Esophagus muscularis mucosa (tissue), 4 donors: ENCODE measurements at places on chromosomes 1 and 21.

DNA sequence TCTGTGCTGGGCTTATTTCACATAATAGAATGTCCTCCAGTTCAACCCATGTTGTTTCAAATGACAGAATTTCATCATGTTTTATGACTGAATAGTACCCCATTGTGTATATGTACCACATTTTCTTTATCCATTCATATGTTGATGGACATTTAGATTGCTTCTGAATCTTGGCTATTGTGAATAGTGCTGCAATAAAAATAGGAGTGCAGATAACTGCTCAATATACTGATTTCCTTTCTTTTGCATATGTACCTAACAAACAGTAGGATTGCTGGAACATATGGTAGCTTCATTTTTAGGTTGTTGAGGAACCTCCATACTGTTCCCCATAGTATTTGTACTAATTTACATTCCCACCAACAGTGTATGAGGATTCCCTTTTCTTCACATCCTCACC lies 491.1 kb downstream of the BRINP3 start:
- DNase-seq: no peak

GRCh38 chr1:243393096-243393495 lies 137.3 kb downstream of the SDCCAG8 start:
- DNase-seq: no peak

DNA sequence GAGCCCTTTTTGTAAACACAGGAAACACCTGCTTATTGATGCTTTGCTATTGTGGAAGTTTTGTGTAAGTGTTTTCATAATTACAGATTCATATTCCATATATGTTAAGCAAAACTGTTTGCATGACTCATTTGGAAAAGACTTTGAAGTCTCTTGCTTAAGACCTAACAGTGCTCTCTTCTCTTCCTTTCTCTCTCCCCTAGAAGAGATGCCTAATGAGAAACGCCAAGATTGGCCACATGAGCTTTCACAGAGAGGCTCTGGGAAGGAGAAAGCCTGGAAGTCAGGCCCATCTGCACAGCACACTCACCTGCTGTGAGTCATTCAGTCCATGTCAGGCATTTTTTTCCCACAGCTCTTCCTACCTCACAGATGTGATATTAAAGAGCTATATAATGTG lies 101.6 kb upstream of the PALMD start:
- DNase-seq: no peak

DNA sequence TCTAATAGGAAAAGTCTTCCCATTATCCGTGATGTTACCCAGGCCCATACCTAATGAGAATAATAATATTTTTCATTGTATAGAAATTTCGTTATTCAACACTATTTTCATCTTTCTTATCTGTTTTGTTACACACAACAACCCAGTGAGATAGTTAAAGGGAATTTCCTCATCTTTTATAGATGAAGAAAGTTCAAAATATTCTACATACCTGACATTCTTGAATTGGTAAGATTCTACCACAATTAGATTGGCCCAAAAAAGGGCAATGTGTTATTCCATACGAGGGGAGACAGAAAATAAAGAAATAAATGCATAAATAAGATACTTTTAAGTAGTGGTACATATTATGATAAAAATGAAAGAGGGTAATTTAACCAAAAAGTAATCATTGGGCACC lies 405.5 kb upstream of the ADAMTS5 start:
- DNase-seq: no peak

DNA sequence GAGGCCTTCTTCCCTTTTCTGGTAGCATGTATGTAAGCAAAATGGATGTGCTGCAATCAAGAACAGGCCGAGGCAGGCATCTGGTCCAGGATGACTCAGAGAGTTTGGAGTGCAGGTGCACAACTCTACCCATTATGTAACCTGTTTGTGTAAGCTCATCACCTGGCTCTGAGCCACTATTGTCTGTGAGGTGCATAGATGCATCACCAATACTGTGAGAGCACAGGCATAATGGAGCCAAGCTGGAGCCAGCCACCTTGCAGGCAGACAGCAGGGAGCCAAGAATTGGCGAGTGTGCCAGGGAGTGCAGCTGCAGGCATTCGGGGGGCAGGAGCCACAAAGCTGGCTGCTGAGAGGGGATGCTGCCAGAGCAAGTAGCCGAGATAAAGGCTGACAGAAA lies 549.9 kb upstream of the RGS18 start:
- DNase-seq: no peak

DNA sequence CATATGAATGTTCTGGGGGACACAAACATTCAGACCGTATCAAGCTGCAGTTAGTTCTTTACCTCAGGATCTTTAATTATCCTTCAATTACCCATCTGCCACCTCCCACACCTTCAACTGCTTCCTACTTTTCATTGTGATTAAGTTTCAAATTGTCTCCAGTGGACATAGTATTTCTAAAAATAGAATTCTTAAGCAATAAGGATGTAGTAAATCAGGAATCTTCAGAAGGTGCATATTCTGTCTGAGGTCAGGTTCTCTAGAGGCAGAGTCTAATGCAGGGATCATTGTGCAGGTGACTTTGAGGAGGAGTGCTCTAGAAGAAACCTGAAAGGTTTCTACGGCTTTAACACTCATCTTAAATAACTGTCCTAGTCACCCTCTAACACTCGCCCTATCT lies 102.6 kb upstream of the PPP2R5A start:
- DNase-seq: no peak

- no peak for DNase-seq
These were observed 102.5 kb upstream of the KAZN start for GRCh38 chr1:14495996-14496395.

DNA sequence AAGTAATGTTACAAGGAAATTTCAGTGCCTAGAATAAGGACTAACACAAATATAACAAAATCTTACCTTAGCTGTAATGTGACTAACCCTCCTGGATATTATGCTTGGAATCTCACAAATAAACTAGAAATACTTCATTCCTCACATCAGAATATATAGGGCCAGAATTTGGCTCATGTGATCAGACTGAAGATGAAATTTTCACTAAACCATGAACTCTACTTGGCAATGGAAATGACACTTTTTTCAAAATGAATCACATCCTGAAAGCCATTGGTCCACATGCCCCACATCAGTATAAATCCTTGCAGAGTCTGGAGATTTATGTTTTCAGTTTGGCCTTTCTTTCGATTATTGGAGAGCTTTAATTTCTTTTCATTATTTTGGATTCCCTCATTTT lies 227.8 kb downstream of the NRIP1 start:
- no peak for DNase-seq

GRCh38 chr1:59498640-59499039 lies 201.7 kb downstream of the FGGY start:
- DNase-seq: peak; percentile 82

DNA sequence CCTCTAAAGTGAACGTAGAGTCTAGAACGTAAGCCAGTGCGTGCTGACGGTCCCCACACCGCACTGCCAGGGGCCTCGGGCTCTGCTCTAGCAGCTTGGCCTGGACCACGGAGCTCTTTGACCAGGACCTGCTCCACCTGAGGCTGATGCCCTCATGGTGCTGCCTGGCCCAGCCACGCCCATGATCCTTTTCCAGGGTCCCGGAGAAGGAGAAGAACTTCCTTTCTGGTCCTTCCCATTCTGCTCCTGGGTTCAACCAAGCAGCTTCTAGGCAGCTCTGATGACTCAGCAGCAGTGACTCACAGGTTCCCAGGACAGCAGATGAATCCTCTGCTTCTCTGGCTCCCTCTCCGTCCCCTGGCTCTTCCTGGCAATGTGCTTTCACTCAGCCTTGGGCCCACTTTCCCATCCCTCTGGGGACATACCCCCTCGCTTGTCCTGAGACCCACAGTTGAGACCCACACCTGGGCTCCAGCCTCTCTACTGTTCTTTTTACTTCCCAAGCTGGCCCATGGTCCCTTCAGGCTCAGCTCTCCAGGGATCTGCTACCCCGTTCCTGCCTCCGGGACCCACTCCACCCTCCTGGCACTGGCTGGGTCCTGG lies 246.3 kb upstream of the RAB4A start:
- peak; percentile 92 for DNase-seq

- no peak for DNase-seq
These were observed 51.8 kb downstream of the DDAH1 start for GRCh38 chr1:85413169-85413568.

DNA sequence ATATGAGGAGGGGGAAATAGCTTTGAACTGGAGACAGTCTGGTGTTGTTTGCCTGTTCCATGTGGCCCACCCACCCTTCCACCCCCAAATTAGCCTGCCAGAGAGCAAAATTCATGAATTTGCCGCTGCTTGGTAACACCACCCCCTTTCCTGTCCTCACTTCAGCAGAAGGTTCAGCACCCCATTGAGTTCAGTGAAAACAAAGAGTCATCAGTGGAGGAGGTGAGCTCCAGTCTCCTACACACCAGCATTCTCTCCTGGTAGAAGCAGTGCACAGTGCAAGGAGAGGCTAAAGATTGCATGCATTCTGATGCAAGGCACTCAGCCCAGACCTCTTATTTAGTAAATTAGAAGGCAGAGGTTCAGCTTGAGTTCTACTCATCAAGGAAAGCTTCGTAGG lies 99.7 kb upstream of the DYNLT5 start:
- DNase-seq: no peak

DNA sequence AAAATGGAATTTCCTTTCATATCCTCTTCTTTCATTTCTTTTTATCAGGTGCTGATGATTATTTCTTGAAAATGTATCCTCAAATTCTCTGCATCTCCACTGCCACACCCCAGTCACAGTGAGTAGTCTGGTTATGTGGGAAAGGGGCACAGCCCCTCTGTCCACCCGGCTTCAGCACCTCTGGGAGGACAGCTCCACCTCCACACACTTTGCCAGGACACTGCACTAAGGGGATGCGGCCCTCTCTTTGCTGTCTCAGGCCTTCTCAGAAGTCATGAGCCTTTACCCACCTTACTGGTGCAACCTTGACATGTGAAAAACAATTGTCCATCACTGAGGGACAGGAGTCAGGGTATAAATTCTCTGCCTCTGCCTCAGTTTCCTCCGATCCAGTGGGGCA lies 433.1 kb downstream of the PCP4 start:
- no peak for DNase-seq

DNA sequence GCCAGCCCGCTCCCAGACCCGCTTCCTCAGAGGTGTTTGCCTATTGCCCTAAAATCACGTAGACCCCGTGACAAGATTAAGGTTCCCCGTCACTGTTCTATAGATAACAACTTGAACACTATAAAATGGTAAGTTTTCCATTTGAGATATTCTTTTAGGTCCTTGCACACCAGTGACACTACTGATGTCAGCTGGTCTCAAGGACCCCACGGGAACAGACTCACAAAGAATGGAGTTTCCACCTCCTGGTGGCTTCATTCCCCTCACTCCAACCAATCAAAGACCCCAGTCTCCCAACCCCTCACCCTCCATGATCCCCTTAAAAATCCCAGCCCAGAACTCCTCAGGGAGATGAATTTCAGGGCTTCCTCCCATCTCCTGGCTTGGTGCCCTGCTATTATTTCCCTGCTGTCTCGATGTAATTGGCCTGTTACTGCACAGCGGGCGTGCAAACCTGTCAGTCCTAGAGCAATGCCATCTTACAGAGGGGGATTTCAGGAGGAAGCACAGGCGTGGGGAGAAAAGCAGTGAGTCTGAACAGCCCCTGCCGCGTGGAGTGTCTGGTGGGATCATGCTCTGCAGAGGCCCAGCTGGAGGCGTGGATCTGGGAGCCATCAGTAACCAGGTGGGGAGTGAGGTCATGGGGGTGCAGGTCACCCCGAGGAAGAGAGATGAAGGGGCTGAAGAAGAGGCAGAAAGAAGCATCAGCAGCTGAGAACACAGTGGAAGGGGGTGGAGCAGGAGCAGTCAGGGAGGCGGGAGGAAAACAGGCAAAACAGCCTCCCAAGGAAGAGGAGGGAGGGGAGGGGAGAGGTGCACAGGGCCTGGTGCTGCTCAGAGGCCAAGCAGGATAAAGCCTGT lies 35.1 kb upstream of the LBR start:
- DNase-seq: no peak

- DNase-seq: no peak
These were observed 30.9 kb downstream of the PROX1 start for GRCh38 chr1:214018386-214019268.

- peak; percentile 64 for DNase-seq
These were observed 6.2 kb upstream of the MIXL1 start for GRCh38 chr1:226217273-226217672.

- no peak for DNase-seq
These were observed 4.6 kb downstream of the TNFRSF1B start for GRCh38 chr1:12171206-12172041.

GRCh38 chr1:108830119-108831008 lies 26.5 kb downstream of the AKNAD1 start:
- DNase-seq: peak; percentile 96

DNA sequence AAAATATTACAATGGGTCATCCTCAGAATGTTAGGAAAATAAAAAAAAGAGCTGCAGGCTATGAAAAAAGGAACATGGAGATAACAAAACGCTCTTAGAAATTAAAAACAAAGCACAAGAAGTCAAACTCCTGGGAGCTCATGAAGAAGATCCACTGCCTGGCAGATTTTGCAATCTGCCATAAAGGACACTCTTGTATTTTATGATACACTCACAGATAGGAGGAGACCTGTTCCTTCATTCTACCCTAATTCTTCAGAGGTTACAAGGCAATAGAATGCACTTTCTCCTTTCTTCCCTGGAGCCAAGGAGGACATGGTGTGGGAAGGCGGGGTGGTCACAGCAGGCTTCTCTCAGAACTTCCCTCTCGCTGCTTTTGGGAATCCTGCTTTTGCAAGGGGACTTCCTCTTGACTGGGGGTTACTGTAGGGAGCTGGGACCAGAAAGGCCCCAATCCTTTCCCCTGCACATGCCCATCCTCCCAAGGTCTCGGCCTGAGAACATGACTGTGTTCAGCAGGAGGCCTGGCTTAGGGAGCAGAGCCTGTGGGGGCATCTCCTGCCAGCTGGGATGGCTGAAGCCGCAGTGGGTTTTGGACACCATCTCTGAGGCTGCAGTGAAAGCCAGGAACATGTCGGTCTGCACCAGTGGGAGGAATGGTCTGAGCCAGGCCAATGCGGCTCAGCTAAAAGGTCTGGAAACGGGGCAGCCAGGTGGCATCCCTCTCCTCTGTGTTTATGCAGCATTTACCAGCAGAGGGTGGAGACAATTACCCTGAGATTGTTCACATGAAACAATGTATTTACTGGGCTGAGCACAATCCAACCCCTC lies 44.8 kb downstream of the GPR161 start:
- peak; percentile 85 for DNase-seq

- no peak for DNase-seq
These were observed 2.7 kb upstream of the SLC30A10 start for GRCh38 chr1:219931033-219931432.

- DNase-seq: no peak
These were observed 14.0 kb upstream of the ETV3L start for GRCh38 chr1:157113631-157114030.

DNA sequence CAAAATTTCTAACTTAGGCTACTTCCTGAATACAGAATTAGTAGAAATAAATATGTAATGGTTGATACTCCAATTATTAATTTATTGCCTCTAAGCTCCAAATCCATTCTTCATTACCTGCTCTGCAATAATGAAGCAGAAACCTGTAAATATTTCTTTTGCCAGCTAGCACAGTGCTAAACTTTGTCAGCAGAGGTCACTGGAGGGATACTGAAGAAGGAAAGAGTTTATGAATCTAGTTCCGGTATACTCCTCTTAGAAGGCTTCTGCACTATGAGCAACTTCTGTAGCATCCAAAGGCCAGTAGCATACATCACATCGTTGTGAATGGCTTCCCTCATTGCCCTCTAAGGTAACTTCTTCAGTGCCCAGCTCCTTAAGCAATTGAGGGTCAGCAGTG lies 81.0 kb upstream of the LHX8 start:
- DNase-seq: no peak

GRCh38 chr1:98651116-98651632 lies 10.3 kb upstream of the SNX7 start:
- DNase-seq: no peak

- no peak for DNase-seq
These were observed 189.0 kb downstream of the CENPF start for GRCh38 chr1:214791961-214792360.
